ENCODE measurements at places on chromosomes 11 and 22.

- DNase-seq = no peak
These were observed 42.0 kb downstream of the FAM83F start for GRCh38 chr22:40036591-40037225.

DNA sequence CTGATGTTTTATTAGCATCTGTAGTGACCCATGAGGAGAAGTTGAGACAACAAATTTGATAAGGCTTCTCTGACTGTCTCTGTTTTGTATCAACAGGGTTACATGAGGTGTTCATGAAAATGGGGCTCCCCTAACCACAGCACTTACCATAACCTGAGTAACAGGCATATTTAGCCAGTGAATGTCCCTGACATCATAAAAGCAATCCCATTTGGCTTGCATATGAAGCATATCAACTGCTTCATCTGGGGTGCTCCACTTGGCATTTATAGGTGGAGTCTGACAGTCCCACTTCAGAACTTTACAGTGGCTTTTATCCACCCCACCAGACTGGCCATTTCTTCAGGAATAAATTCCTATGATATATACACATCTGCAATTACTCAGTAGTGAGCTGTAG, 257.6 kb downstream of the LUZP2 start:
- no peak for DNase-seq

DNA sequence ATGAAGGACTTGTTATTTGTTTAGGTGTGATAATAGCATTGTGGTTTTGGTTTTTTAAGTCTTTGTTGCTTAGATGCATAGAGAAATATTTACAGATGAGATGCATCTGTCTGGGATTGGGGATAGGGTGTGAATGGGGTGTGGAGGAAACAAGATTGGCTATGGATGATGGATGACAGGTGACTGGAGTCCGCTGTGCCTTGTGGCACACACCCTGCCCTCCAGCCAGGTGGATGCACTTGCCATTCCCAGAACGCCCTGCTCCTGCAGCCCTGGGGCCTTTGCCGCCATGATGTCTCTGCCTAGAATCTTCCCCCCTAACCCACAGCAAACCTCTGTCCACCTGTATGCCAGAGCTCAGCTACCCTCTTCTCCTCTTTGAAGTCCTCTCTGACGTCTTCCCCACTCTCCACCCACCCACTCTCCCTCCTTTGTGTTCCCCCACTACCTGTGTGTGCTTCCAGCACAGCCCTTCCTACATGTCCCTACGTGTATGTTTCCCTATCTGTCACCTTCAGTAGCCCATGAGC, 54.7 kb downstream of the WNT11 start:
- no peak for DNase-seq

DNA sequence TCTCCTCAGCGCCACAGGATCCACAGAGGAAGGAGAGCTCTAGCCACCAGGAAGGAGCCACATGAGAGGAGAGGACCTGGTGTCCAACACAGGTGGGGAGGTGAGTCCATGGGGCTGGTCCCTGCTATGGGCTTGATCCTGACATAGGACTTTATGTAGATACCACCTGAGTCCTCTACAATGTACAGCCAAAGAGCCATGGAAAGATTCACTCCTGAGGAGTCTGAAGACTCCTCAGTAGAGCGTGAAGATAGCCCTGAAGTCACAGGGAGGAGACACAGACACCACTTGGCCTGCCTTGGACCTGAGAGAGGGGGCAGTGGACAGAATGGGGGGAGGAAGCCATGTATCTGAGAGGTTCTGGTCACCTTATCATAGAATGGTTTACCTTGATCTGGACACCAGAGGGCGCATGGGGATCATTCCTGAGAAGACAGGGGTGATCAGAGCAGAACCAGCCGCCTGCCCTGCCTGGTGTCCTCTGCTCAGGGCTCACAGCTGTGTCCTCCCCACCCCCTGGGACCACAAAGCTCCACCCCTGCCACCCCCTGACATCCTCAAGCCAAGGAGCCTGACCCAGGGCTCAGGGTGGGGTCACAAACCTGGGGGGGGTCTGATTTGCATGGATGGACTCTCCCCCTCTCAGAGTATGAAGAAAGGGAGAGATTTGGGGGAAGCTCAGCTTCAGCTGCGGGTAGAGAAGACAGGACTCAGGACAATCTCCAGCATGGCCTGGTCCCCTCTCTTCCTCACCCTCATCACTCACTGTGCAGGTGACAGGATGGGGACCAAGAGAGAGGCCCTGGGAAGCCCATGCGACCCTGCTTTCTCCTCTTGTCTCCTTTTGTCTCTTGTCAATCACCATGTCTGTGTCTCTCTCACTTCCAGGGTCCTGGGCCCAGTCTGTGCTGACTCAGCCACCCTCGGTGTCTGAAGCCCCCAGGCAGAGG, 77.0 kb downstream of the ZNF280B start:
- no peak for DNase-seq

DNA sequence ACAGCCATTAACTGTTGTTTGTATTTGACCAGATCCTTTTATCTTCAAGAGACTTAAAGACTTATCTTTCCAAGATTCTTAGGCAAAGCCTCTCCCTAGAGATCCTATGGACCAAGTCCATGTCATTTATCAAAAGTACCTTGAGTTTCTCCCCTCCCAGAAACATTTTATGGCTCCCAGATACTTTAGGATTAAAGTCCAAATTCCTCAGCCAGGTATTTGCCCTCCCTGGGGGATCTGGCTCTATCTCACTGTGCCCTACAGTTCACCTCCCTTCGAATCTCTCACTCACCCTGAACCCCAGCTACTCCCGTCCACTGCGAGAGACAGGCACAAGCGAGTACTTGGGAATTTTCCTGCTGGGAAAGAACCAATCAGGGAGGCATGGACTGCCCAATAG, 11.9 kb downstream of the MS4A8 start:
- no peak for DNase-seq
